Dermis microvascular lymphatic vessel endothelial cell (primary cell): ENCODE measurements at places on chromosomes 1 and 21.

DNA sequence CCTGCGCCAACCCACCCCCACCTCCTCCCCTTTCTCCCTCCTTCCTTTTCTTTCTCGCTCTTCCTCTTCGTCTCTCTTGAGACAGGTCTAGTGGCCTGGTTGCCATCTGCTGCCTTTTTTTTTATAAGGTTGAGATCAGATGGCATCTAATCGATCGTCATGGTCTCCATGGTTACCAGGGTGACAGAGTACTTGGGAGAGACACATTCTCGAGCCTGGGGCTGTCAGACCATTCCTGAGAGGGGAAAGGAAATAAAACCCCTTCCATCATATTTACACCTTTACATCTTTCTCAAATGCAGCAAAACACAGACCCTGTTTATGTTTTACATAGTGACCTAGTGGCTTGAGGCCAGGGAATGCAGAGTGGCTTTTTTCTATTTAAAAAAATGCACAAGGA is 53.5 kb upstream of the SLC22A15 start:
- no peak for DNase-seq

- no peak for DNase-seq
Observed at GRCh38 chr1:44881011-44881632, 38.1 kb upstream of the PTCH2 start.

DNA sequence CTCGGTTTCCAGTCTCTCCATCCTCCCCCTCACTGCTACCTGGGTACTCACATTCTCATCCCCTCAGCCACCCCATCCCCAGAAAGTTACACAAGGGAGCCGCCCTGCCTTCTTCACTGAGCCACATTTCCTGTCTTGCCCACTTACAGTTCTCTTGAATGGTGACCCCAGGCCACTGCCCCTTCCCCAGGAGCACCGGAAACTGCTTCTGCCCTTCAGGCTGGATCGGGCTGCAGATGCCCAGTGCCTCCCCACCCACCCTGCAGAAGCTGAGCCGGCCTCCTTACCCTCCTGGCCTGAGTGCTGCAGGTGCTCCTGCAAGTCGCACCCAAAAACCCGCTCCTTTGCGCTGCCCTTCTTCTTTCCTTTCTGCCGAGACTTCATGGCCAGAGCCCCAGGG is 450 bp downstream of the ARHGAP30 start:
- no peak for DNase-seq

DNA sequence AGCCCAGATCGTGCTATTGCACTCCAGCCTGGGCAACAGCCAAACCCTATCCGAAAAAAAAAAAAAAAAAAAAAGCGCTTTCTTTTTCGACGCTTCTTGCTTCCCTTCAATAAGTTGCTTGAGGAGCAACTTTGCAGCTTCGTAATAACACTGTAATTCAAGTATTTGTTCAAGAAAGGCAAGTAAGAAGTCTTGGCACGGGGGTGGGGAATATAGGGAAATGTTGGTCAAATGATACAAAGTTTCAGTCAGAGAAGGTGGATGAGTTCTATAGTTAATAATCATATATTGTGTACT is 871 bp upstream of the PSMA5 start:
- DNase-seq = no peak

DNA sequence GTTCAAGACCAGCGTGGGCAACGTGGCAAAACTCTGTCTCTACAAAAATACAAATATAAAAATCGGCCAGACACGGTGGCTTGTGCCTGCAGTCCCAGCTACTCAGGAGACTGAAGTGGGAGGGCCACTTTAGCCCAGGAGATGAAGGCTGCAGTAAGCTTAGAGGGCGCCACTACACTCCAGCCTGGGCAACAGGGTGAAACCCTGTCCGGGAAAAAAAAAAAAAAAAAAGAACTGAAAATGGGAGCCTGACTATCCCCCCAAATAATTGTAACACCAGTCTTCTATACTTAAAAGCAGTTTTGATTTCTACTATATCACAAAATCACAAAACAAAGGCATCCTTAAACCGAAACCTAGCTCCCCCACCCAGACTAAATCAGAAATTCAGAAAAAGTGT is 60.3 kb downstream of the CDC42BPA start:
- no peak for DNase-seq
